Cerebellum (tissue), 4 donors: ENCODE measurements at places on chromosomes 2 and 18. TPM values are rescaled to one million over a fixed set of nuclear protein-coding genes. Genes with fewer than 3 reads are reported as not detected.

Gene ECEL1
- total RNA-seq = 6.5 TPM

Gene LIPT1
- total RNA-seq = 7.9 TPM

Gene AQP12B
- not detected for total RNA-seq

Gene LBX2
- total RNA-seq = not detected

DNA sequence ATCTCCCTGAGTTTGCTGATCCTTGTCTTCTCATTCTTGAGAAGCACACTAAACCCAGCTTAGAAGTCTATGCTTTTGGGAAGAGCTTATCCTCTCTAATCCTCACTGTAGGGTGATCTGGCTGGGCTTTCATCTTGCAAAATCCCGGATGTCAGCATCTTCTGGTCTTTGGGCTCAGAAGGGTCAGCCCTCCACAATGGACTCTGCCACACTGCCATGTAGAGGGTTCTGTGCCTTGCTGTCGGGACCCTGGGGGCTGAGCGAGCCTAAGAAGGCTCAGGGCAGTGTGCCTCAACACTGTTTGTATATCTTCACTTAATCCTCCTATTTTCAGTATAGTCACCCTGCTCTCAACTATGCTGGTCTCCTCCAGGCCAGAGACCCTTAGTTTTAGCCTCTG, 102.3 kb downstream of the TGIF1 start:
- DNase-seq = no peak

DNA sequence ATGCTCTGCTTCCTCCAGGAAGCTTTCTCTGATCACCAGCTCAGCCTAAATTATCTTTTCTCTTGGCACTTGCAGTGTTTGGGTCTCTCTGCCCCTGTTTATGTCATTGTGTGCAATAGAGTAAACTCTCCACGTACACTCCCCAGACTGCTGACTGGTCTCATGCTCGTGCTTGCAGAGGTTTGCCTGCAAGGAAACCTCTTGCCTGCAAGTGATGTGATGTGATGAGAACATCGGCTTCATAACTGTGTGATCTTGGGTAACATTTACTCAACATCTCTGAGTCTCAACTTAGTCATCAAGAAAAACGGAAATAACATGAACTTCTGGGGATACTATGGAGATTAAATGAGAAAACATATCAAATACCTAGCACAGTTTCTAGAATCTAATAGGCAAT, 92.3 kb downstream of the BIN1 start:
- no peak for DNase-seq

DNA sequence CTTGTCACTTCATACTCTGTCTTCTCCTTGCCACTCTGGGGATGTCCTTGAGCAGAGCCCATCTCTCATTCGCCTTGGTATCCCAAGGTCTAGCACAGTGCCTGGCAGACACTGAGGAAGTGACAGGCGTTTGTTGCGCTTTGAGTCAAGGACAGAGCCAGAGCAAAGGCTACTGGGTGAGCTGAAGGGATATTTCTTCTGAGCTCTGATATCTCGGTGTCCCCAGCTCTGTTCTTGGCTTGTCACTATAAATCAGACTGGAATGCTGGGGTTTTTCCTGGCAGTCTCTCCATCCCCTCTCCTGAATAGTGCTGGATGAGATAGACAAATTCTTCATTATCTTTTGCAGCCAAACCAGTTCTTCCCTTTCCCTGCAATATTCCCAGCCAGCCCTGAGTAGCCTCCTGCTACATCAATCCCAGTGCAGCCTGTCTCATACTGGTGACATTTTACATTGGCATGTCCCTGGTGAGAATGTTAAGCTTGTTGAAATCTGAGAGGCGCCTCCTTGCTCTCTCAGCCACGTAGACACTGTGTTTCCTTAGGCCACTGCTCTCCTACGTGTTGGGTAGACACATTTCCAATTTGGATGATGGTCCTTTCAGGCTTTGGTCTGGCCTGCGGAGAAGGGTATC, 61.7 kb downstream of the CTIF start:
- DNase-seq = no peak

GRCh38 chr2:227450311-227450841, 21.6 kb upstream of the AGFG1 start:
- no peak for DNase-seq

- DNase-seq = no peak
These were observed 484 bp downstream of the APCDD1 start for GRCh38 chr18:10454681-10455557.

DNA sequence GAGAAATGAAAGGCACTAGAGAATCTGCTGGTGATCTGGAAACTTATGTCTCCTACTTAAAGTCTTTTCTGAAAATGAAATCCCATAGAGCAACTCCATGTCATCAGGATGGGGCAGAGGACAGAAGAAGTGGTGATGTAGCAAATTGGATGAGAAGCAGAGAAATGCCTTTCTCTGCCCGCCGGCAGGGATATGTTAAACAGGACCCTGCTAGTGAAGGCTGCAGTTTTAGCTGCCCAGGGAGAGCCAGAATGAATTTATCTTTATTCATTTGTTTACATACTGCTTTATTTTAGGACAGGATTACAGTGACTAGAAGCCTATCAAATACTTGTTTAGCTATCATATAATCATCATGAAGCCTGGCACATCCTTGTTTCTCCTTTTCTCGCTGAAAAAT, 247.0 kb downstream of the DOK6 start:
- no peak for DNase-seq

DNA sequence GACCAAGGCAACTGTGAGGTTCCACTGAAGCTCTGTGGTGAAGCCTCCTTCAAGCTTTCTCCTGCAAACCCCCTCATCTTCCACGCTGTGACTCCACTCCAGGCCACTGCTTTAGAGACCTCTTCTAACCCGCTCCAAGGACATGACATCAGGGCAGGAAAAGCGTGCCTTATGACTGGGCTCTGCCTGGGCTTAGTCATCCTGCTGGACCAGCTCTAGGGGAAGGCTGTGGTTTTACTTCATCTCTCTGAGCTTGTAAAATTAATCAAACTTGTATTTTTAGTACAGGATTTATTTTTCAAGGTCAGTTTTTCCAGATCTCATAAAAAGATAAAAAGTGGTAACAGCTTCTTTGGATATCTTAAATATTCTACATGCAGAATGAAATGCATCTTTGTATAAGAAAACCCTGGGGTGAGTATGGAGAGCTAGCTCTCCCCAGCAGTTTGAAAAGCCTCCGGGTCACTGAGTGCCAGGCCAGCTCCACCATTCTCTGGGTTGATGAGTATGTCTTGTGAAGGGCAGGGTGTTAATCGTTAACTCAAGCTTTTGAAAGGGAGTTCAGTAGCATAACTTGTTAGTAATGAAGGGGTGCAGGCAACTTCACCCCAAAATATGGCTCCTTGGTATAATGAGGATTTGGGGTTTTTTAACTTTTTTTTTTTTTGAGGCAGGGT, 33.1 kb upstream of the YPEL5 start:
- DNase-seq = no peak
